Fibroblast of skin of back (primary cell): ENCODE measurements at places on chromosomes 7 and 10.

- DNase-seq, result no peak
These were observed 3.3 kb upstream of the ABLIM1 start for GRCh38 chr10:114661212-114661880.

GRCh38 chr10:71840177-71840957 is 10.7 kb downstream of the PSAP start:
- peak; percentile 98 for DNase-seq

DNA sequence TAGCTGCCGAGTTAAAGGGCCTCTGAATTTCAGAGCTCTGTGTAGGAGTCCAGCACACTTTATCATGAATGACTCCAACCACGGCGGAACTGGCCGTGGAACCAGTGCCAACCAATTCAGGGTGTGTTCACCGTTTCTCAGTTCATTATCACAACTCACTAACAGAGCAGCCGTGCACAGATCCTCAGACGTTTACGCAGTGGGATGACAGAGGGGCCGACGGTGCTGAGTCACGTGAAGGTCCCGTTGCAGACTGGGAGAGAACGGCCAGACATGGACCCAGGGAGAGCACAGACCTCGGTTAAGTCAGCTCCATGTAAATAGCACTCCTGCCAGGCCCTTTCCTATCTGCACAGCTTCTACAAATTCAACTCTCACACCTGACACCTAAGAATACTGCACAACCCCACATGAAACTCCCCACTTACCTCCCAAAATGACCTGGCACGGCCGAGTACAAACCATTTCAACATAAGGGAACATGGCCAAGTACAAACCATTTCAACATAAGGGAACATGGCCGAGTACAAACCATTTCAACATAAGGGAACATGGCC is 95.5 kb downstream of the DIP2C start:
- DNase-seq, result no peak

GRCh38 chr10:89838044-89838615 is 136.7 kb downstream of the KIF20B start:
- DNase-seq, result no peak

DNA sequence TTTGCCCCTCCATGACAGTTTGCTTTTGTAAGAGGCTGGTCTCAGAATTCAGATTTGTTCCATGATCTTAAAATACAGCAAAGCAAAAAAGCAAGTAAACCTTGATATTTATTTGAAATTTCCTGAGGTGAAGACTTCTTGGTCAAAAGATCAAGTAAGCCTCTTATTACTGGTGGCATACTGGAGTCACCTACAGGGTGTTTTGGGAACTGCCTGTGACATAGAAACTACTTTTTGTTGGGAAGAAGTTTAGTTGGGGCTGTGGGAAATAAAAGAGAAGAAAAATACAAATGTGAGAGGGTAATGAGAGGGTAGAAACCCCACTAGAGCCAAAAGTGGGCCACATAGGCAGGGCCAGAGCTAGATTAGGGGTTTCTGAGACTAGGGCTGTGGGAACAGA is 217.9 kb downstream of the OTUD1 start:
- no peak for DNase-seq

GRCh38 chr7:19392246-19392645 is 247.0 kb upstream of the FERD3L start:
- peak; percentile 82 for DNase-seq

GRCh38 chr7:155533120-155533826 is 13.1 kb downstream of the CNPY1 start:
- DNase-seq, result no peak

DNA sequence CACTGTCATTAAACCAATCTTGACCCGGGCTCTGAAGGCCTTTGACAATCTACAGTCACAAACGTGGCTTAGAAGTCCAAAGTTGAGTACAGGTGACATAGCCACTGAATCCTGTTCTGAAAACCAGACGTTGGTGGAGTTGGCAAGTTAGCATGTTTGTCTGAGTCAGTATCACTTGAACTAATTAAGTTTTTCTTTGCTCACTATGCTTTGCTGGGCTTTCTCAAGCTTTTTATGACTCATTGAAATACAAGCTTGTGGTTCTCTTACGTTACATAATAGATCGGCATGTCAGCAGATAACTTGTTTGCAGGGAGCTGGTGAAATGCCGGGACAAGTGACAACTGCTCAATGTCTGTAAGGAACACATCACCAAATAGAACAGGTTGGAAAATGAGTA is 53.8 kb downstream of the ARL5B start:
- DNase-seq, result peak; percentile 70

DNA sequence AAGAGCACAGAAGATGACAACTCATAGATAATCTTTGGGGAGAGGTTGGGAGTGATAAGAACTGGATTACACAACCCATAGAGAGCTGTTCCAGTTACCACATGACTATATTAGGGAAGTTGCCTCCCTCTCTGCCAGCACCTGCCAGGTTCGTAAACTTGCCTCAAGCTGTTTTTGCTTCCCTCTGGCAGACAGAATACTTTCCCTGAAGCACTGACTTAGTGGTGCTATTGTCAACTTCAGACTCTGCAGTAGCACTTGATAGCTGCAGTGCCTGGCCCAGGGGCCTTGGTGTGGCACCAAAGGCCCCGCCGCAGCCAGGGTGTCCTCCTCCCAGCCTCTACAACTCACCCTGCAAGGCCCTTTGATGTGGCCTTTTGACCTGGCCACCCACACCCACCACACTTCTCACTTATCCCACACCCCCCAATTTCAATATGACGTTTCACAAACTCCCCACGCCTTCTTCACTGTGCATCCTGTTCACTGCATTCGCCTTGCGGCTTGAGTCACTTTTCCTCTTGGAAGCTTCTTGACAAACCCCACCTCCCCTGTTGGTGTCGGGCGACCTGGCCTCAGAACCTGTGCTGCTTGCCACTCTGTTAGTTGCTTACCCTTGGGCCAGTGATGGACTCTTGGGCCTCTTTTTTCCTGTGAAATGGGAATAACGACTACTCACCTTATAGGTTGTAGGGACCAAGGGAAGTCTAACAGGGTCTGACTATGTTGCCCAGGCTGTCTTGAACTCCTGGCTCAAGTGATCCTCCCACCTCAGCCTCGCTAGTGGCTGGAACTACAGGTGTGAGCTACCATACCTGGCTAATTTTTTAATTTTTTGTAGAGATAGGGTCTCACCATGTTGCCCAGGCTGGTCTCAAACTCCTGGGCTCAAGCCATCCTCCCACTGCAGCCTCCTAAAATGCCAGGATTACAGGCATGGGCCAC is 50.2 kb upstream of the PODXL start:
- no peak for DNase-seq

GRCh38 chr7:29490094-29490607 is 73.5 kb upstream of the PRR15 start:
- DNase-seq, result no peak

GRCh38 chr7:16055263-16055976 is 365.9 kb downstream of the CRPPA start:
- DNase-seq, result no peak

DNA sequence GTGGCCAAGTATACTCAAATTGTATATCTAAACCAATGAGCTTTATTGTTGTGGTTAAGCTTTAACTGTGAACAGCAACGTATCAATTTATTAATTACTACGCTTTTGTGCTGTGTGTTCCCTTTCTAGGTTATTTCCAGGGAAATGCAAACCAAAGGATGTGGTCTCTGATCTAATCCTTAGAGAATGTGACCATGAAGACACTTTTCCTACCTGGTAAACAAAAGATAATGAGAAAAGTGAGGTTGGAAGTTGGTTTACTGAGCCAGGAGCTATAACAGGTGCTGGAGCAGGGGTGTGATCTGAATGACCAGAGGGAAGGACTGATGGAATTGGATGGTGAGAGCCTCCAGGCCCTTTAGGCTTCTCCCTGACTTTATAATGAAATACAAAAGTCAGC is 25.4 kb upstream of the CALU start:
- DNase-seq, result no peak

DNA sequence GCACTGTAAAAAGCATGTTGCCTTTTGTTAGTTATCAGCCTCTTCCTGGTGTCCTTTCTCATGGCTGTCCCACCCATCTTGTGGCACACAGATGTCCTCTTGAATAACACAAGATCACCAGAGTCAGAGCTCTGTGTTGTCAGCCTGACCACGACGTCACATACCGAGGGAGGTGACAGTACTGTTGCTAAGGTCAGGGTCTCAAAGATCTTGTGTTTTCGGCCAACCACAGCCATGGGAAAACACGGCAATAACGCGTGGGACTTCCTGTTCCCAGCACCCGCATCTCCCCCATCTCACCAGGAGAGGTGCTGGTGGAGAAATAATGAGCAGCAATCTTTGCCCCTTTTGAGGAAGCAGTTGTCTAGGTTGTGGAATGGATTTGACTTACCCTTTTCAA is 40.4 kb downstream of the NPVF start:
- DNase-seq, result no peak

DNA sequence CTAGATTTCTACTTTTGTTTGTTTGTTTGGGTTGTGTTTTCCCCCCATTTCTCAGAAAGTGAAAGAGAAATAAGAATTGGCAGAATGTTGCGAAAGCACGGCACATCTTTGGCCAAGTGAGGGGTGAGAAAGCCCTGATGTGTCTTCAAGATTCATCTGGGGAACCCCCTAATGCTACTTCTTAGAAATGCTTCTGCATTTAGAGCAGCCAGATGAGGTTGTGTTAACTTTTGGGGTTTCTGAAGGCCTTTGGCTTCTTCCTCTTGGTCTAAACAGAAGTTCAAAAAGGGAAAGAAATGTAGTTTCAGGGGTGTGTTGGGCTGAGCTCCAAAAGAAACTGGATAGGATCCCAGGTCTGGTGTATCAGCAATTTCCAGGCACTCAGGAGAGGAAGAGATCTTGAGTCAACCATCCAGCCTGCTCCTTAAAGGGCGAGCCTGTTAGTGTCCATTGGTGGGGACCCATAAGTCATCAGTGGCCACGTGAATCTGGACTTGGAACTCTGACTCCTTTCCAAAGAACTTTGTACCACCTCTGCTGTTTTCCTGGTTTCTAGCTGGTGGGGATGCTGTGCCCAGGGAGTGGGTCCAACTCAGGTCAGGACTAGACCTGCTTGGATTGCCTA is 6.5 kb downstream of the DUSP5 start:
- no peak for DNase-seq

GRCh38 chr10:75538765-75539164 is 107.3 kb downstream of the LRMDA start:
- DNase-seq, result no peak

DNA sequence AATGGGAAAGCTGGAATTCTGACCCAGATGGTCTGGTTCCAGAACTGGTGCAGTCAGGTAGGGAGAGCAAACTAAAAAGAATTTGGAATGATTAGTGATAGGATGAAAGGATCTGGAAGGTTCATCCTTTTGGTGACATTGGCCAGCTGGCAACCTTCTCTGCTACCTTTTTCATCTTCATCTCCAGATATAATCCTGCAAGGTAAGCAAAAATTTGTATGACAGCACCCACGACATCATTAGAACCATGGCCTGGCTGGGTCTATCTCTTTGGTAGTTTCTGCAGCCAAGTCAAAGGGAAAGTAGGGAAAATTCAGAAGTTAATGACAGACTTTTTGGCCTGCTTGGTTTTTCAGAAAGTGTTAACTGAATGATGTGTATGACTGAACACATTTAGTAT is 188.9 kb upstream of the MALRD1 start:
- no peak for DNase-seq

DNA sequence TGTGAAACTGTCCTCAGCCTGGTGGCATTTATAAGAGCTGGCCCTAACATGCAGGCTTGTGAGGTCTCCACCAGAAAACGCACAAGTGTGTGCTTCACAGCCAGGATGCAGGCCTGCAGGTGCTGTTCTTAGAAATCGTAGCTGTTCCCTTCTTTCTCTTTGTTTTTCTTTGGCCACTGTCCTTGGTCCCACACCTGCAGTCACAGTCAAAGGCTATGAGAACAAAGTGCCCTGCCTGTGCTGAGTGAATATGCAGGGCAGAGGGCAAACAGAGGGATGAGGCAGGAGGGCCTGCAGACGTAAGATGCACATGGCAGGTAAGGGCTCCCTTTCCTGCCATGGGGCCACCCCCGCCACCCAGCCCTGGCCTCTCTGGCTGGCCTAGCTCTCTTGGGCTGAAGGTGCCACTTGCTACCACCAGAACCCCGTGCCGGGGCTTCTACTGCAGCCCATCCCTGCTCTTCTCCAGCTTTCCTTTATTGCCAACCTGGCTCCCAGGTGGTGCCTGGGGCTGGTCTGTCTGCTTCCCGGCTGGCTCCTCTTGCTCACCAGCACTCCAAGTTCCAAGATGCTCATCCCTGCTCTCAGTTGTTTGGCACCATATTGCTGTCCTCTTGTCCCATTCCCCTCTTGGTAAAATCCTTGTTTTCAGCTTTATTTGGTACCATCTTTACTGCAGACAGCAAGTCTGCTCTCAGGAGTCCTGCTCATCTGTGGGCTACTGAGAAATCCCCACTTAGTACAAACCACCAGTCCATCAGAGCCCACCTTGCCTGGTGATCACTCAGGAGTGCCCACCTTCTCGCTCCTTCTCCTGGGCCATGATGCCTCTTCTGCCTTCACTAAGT is 308.1 kb upstream of the ZMIZ1 start:
- DNase-seq, result no peak

DNA sequence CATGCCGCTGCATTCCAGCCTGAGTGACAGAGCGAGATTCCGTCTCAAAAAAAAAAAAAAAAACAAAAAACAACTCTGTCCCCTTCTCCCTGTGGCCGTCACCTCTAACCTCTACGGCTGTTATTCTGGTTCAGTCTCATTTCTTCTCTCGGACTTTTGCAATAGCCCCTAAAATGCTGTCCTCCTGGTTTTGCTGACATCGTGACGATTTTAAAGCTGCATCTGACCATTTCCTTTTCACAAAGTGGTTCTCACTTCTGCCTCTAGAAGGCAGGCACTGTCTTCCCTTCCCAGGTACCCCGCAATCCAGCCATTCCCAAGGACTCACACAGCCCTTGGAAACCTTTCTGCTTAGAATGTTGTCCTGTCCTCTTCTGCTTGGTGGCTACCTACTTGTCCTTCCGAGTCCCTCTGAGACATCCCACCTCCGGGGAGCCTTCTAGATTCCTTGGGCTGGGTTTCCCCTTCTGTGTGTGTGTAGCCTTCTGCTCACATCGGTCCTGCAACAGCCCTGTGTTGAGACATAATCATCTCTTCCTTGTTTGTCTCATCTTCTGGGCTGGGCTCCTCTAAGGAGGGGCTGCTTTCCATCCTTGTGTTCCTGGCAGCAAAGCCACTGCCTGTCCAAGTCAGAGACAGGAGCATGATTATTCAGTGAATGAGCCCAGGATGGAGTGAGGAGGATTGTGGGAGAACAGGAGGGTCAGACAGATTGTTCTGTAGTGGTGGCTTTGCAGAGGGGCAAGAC is 83.1 kb downstream of the GRK5 start:
- DNase-seq, result no peak

DNA sequence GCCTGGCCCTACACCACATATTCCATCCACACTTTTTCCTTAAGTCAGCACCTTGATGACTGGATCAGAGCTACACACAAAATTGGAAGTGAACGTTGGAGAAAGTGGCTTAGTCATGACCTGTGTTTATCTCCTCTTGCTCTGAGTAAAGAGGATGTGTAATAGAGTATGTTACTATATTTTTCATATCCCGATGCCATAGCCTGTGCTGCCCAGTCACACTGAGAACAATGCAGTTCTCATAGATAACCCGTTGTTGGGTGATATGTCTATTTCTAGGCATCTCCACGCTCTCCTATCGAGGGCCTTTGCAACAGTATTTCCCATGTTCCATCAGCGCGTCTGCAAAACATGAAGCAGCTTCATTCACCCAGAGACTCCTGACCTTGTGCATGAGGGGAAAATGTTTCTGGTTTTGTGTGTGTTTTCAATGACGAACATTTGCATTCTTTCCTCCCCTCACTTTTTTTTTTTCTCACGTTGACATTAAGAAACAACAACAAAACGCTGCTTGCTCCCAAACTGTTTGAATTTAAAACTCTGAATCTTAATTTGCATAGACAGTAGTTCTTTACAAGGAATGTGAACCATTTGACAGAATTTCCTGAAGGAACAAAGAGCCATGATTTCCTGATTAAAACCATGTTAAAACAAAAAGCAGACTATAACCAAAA is 43.4 kb downstream of the GRK5 start:
- peak; percentile 91 for DNase-seq
